Midbrain (tissue), 1 donor: ENCODE measurements at places on chromosomes 4 and X.

GRCh38 chr4:16764622-16765021 lies 133.8 kb downstream of the LDB2 start:
- DNase-seq = peak; percentile 26

GRCh38 chr4:102614801-102615200 lies 113.6 kb downstream of the NFKB1 start:
- no peak for DNase-seq

DNA sequence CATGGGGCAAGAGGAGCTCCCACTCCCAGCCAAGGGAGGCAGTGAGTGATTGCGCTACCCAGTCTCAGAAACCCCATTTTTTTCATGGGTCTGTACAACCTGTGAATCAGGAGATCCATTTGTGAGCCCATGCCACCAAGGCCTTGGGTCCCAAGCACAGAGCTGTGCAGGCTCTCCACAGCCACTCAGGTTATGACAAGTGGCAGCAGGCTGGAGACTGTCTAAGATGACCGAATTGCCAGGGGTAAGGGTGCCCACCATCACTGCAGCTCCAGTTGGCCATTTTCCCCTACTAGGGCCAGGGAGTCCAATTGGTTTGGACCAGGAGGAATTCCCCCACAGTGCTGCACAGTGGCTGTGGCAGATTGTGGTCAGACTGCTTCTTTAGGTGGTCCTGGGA lies 407.5 kb upstream of the KLHL4 start:
- no peak for DNase-seq

- DNase-seq = no peak
Measured at GRCh38 chr4:42404001-42404400, 6.7 kb downstream of the SHISA3 start.

DNA sequence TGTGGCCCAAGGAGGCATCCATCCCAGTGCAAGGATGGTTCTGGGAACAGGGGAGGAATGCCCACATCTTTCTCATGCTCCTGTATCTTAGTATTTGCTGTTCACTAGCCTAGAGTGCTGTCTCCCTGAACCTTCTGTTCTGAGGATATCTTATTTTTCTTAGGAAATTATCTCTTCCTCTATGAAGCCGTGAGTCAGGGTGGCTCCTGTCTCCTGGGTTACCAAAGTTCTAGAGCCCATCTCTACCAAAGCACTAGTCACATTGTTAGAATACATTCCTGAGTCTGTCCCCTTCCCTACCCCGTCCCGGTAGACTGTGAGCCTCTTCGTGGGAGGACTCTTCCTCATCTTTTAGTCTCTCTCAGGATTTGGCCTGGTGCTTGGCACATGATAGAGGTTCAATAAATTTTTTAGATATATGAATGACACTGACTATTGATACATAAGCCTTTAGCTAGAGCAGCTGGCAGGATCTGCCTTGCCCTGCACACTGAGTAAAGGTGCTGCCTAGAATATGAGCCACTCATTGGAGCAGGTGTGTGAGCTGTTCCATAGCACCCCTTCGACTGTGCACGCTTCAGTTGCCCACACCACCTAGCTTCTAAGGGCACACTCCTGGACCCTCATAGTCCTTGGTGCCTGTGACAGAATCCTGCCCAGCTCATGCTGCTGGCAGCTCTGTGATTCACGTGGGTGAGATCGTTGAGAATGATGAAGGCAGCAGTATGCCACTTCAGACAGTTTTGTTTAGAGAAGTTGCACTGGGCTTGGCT lies 13.3 kb downstream of the CXCR3 start:
- no peak for DNase-seq
